ENCODE measurements at places on chromosomes 1 and 21.

GRCh38 chr1:15277447-15277838 lies 30.4 kb downstream of the FHAD1 start:
- no peak for DNase-seq

DNA sequence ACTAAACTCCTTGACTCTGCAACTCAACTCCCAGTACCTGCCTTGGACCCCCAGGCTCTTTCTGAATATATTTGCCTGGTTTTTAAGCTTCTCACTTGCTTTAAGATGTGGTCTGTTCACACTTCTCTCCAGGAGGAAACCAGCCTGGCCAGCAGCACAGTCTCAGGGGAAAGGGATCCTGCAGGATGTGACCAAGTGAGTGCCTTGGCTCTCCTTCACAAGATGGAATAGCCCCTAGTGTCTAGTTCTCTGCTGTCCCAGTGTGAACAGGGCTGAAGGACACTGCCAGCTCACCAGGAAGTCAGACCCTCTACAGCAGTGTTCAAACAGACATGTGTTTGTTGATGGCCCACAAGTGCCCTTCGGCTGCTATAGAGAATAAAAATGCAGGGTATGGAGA lies 32.9 kb downstream of the CD244 start:
- no peak for DNase-seq

- DNase-seq: no peak
Measured at GRCh38 chr21:28719723-28720122, 273.0 kb downstream of the LTN1 start.

DNA sequence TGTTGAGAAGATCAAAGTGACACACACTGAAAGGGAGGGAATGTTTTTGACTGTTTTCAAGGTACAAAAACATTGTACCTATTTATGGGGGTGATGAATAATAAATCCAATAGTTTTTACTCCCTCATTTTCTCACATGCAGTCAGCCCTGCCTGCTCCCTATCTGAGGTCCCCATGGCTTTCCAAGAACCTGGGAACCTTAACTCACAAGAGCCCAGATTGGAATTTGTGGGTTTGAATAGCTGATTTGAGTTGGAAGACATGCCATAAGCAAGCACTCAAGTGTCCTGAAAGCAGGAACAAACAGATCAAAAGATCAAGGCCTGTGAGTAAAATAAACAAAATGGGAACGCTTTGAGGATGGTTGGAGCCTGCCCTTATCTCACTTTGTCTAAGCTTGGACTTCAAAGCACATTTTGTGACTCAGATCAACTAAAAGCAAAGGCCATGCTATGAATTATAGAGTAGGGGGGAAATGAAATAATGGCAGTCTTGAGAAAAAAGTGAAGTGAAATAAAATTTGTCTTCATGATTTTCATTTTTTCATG lies 136.6 kb downstream of the LYPLAL1 start:
- DNase-seq: no peak

- DNase-seq: no peak
Measured at GRCh38 chr1:235625340-235625739, 24.2 kb downstream of the GNG4 start.

- DNase-seq: no peak
Measured at GRCh38 chr1:95287825-95288224, 53.8 kb downstream of the RWDD3 start.

- DNase-seq: no peak
Measured at GRCh38 chr1:30109853-30110252, 613.5 kb downstream of the MATN1 start.

- no peak for DNase-seq
Measured at GRCh38 chr1:10193288-10193687, 17.1 kb upstream of the KIF1B start.

DNA sequence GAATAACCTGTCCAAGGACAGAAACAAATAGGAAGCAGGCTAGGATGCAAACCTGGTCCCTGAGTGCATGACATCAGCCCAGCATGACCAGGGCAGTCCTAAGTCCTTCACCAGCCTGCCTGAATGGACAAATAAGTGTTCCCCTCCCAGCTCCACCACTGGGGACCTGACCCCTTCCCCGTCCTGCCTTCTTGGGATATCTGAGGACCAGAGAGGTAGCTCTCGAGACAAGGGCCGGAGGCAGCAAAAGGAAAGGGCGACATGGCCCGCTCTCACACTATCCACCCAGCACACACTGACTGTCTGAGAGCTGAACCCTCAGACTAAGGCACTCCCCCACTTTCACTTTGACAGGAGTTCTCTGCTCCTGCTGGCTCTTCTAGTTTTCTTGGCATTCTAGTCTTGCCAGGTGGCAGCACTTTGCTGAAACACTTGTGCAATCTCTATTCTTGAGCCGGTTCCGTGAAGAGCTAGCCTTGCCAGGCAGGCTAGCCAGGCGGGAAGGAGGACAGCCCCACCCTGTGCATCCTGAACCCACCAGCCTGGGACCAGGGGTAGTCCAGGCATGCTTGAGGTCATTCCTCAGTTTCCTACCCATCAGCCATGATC lies 251.1 kb upstream of the RAB4A start:
- DNase-seq: no peak

DNA sequence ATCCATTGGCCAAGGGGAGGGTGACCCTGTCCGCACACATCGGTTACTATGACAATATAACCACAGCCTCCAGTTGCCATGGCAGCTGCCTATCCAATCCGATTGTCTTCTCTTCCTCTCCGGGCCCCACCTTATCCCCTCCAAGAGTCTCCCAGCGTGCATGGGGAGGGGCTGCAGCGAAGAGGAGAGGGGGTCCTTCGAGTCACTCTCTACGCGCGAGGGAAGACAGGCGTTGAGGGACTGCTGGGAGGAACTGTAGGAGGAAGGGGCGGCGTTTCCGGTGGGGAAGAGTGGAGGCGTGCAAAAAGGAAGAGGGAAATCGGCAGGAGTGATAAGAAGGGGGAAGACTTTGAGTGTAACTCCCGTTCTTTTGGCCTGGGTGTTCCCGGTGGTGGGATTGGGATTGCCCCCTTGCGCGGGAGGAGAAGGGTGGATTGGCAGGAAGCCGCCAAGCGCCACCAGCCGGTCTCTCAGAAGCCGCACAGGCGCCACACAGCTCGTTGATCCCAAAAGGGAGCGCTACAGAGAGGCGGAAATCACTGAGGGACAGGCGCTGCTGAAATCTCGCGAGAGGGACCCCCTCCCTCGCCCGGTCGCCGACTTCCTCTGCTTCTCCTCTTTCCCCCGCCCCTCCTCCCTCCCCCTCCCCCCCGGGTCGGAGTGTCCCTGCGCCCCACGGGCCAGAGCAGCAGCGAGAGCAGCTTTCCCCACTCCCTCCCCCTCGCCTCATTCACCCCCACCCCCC lies 384 bp upstream of the SMG7 start:
- peak; percentile 92 for DNase-seq

GRCh38 chr1:119885903-119886783 lies 10.2 kb downstream of the ADAM30 start:
- no peak for DNase-seq

DNA sequence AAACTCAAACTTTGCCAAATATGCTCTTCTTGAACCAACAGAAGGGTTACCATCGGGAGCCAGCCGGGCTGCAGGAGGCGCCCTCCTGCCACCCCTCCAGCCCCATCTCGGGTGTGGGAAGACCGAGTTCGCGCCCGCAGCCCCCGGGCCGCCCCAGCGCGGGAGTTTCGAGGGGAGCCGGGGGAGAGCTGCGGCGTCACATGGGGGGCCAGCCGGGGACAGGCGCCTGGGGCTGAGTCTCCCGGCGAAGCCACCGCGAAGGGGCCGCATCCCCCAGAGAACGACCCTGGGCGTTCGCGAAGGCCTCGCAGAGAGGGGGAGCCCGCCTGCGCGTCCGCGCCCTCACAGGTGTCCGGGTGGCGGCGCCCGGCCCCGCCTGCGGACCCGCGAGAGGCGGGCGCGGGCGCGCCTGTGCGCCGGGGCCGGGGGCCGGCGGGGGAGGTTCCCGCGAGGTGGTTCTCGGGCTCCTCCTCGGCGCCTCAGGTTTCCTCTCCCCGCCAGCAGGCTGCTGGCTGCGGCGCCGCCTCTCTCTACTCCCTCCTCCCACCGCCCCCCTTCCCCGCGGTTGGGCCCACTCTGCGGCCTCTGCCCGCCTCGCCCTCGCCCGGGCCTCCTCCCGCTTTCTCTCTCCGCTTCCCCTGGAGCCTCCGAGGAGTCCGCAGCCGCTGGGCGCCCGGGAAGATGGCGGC lies at the start of gene RAVER2:
Gene RAVER2 (plus strand): TSS at position 584 of the 689 bp plus-strand sequence. CDS start 98 bp downstream, at position 682.
- DNase-seq: no peak

DNA sequence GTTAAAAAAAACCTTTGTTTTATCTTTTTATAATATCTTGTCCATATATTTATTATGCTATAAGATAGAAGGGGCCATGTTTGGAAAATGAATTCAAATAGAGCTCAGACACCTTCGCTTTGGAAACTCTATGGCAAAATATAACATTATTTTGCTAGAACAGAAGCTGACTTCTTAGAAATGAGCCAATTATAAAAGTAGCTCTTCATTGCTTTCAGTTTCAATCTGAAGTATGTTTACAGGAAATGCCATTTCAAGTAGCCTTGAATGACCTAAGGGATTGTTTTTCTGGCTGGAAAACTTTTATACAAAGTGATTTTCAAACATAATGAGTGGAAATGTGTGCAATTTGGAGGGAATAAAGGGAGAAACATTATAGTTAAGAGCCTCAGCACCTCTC lies 37.8 kb upstream of the GBP5 start:
- DNase-seq: no peak

DNA sequence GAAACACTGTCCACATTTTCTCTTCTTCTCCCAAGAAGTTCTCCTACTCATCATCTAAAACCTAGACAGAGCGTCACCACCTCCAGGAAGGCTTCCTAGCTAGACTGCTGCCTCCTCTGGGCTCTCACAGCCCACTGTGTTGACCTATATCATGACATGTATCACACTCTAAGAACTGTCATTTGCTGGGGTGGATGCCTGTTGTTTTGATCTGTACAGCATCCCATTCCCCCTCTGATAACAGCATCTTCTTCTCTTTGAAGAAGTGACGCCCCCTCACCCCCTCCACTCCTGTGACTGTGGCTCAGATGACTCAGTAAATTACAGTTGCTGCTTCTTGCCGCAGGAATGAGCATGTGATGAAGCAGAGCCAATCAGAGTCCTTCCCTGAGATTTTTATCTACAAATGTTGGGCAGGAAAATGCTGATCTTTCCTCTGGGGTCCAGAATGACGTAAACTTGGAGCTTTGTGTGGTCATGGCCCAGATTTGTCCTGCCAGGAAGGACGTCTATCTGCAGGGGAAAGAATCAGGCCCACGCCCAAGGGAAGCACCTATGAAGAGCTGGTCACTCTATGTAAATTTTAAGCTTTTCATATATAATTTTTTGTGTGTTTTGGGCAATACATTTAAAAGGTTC lies 28.0 kb upstream of the FOXO6 start:
- DNase-seq: no peak

GRCh38 chr1:183757061-183757460 lies 47.9 kb upstream of the RGL1 start:
- no peak for DNase-seq
